Activated CD8-positive, alpha-beta memory T cell treated with anti-CD3 and anti-CD28 coated beads for 1 hour (primary cell): ENCODE measurements at places on chromosomes 2 and 18.

- DNase-seq, result no peak
Observed at GRCh38 chr2:16537347-16537746, 128.3 kb downstream of the CYRIA start.

- no peak for DNase-seq
Observed at GRCh38 chr2:10547663-10548376, 99.7 kb upstream of the ODC1 start.

GRCh38 chr18:49160079-49160930 is 209.5 kb upstream of the SMAD7 start:
- DNase-seq, result no peak

- DNase-seq, result no peak
Observed at GRCh38 chr2:120108049-120108448, 95.2 kb downstream of the EPB41L5 start.

DNA sequence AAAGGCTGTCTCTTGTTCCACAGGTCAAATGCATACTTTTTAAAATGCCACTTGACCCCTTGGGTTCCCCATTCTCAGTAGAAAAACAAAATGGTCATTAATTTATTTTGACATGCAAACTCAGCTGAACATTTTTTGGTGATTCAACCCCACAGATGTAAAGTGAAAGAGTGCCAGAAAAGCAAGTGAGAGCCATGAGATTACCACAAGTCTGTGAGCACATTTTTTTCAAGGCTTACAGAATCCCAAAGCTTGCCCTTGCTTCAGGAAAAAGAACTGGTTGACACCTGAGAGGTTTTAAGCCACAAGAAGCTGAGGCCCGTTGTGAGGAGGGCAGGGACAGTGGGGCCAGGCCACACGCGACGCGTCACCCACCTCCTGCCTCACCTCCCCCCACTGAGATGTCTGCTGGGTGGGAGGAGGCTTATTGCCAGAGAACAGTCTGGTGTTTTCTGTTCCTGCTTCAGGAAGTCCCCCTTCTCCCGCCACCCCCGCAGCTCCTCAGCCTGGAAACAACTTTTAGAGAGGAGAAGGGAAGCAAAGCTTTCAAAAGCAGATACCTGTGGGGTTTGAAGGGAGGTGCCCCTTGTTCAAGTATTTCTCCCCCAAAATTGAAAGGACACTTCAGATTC is 70.4 kb upstream of the CYP1B1 start:
- DNase-seq, result no peak

DNA sequence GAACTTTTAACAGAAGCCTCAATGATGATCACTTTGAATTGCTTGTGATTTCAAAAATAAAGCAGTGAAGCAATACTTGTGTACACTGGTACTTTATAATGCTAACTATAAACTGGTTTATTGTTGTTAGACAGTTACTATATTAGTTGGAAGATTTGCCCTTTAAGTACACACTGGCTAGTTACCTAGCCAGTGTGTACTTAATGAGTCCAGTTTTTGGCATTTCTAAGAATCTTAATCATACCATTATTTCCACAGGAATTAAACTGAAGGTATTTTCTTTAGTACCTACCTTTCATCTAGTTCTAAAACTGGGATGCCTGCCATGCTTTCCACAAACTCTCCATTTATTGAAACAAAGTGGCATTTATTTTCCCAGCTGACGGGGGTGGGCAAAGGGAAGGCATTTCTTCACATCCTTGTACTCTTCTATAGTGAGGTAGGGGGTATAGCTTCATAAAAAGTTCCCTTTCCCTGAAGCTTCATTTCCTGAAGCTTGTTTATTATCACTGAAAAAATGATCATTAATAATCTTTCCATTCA is 49.9 kb downstream of the UGP2 start:
- DNase-seq, result no peak

GRCh38 chr2:17148407-17149145 is 369.7 kb downstream of the RAD51AP2 start:
- DNase-seq, result no peak

DNA sequence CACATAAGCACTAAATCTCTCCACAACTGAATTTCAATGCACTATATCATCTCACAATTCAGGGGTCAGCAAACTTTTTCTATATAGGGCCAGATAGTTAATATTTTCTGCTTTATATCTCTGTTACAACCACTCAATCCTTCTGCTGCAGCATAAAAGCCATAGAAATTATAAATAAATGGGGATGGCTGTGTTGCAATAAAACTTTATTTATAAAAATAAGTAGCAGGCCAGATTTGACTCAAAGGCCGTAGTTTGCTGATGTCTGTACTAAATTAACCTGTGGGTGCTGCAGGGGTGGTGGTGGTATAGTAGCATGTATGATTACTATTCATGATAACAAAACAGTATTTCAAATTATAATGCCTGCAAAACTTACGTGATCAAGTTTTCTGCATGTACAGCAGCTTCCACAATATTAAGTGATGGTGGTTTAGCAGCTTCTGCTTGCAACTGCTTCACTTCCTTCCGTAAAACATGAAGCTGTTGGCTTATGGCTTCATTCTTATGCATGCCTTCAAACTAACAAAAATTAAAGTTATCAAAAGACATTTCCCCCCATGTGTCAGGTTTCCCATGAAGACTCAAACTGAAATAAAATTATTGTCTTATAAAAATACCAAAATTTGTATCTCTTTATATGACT is 64.1 kb downstream of the SIGLEC15 start:
- DNase-seq, result no peak

DNA sequence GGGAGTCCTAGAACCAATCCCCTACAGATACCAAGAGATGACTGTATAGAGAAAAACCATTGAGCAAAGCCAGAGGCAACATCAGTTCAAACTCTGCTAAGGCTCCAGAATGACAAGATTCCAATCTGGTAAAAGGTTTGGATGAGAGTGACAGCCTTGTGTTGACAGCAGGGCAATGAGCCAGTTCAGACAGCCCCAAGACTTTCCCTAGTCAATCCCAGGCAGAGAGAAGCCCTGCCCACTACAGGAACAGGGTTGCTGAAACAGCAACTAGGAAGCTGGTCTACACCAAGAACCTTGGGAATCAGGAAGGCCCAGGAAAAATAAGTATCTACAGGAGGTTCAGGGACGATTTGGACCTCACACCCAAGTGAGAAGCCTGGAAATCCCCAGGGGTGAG is 3.3 kb downstream of the PSTPIP2 start:
- DNase-seq, result no peak

DNA sequence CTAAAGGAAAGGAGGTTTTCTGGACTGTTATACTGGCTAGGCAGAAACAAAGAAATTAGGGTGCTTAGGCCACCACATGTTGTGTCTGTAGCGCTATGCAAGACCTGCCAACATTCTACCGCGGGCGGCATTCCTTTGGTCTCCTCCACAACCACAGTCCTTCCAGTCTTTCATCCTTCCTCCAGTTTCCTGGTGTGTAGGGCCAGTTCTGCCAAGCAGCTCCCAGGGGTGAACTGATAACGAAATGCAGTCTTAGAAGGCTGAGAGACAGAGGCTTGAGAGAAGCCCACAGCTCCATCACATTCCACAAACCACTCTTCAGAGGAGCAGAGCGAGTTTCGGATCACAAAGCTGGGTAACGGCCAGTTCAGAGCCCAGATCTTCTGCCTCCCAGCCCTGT is 19.5 kb upstream of the CXXC1 start:
- no peak for DNase-seq

- no peak for DNase-seq
Observed at GRCh38 chr2:167733747-167734146, 513.6 kb downstream of the STK39 start.

GRCh38 chr2:196286821-196287220 is 115.4 kb upstream of the STK17B start:
- DNase-seq, result no peak

DNA sequence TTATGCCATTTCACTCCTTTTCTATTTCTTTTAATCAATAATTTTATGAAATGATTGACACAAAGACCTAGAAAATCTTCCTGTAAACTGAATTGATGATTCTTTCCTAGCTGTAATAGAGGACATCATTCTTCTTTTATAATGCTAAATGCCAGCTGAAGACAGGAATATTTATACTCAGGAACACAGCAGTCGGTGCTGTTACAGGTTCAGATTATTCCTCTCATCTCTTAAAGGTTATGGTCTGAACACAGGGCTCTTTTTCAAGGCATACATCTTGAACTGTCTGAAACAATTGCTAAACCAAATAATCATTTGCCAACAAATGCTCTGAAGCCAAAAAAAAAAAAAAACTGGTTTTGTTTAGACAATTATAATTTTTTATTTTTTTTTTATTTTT is 305.0 kb upstream of the MMADHC start:
- no peak for DNase-seq

- no peak for DNase-seq
Observed at GRCh38 chr18:72336786-72337185, 207.4 kb downstream of the CBLN2 start.

DNA sequence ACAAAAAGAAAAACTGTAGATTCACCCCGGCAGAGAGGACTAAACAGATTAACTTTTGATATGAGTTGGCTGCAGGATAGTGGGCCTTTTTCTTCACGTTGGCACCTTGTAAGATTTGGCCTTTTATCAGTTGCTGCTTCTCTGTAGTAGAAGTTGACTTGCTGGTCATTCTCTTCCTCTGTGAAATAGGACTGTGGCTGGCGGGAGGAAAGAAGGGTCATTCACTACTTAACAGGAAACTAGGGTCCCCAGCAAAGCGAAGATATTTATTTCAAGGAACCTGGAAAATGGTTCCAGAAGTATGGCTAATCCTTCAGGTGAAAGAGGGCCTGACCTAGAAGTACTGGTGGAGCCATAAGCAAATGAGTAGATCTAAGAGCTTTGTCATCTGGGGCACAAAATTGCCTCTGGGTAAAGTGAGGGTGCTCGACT is 383 bp upstream of the ATP5MC3 start:
- DNase-seq, result no peak

GRCh38 chr2:15765686-15766302 is 174.1 kb downstream of the DDX1 start:
- DNase-seq, result no peak

- no peak for DNase-seq
Observed at GRCh38 chr2:175207741-175208438, 26.4 kb upstream of the ATP5MC3 start.

GRCh38 chr18:63834471-63835113 is 52.9 kb upstream of the SERPINB2 start:
- DNase-seq, result no peak

- DNase-seq, result no peak
Observed at GRCh38 chr2:36403675-36404230, 48.2 kb downstream of the CRIM1 start.

- no peak for DNase-seq
Observed at GRCh38 chr2:133424876-133425275, 143.4 kb downstream of the NCKAP5 start.

DNA sequence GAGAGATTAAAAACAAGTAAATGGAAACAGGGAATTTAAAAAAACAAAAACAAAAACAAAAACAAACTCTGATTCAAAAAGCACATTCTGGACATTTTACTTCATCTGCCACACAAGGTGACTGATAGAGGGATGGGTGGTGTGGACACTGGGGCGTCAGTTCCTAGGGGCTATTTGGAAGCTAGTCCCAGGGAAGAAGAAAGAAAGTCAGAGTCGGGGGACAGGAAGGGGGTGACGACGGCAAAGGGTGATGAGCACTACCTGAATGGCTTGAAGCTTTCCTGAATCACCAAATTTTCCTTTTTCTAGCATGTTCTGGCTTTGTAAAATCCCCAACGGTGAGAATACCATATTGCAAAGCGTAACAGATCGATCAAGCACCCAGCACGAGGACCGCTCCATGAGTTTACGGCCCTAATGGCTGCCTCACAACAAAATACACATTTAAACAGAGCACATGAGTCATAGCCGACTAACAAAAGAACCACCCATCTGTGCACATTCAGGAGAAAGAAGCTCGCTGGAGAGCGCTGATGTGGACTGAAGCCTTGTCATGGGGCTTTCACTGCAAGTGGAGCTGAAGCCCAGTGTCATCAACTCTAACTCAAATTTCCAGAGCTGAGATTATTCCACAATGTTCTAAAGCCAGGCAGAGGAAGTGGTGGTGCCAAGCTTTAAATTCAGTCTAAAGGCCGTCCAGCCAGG is 178.9 kb downstream of the LNPK start:
- DNase-seq, result no peak

DNA sequence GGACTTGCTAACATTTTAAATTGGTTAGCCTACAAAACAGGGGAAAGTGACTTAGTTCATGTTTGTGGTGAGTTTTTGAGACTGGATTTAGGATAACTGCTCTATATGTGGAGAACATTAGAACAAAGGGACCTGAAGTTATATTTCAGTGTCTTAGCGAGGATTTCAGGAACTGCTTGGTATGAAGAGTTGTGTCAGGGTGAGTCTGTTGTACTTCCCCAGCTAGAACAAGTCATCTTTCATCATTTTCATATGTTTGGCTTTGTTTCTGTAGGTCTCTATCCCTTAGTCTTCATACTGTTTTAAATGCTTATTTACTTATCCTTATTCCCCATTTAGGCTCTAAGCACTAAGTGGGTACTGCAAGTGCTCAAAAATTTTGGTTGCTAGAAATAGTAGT is 41.9 kb downstream of the KCMF1 start:
- DNase-seq, result no peak

- no peak for DNase-seq
Observed at GRCh38 chr18:9734189-9734588, 26.1 kb downstream of the RAB31 start.

DNA sequence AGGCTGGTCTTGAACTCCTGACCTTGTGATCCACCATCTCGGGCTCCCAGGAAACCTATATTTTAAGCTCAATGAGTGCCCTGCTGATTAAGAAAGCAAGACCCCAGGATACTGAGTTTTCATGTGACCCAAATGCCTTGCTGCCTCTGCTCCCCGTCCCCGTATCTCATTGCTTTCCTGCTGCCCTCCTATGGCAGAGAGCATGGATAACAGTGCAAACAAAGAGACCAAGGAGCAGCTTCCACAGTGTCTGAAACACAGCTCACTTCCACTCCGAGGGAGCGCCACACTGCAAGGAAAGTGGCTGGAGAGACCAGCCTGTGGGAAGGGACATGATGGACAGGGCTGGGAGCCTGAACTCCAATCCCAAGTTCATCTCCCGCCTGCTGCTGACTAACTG is 246.8 kb downstream of the TMEM182 start:
- DNase-seq, result no peak

DNA sequence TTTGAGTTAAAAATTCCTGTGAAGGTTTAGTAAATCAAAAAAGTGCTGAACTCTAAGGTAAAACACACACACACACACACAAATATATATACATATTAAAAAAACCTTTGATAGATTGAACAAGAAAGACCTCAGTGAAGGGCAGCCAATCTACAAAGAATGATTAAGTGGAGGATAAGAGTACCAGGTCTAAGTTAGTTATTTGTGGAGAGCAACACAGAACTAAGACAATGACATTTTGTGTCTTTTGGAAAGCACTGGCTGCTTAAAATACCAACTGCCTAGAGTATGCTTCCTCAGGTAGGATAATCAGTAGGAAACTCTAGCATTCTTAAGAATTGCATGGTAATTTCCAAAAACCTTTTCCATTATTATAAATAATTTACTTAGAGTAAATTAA is 481.4 kb upstream of the SYT4 start:
- DNase-seq, result no peak

GRCh38 chr18:70420146-70420898 is 131.5 kb downstream of the SOCS6 start:
- DNase-seq, result no peak

- DNase-seq, result no peak
Observed at GRCh38 chr2:156630579-156631337, 194.6 kb downstream of the GPD2 start.

GRCh38 chr2:52668724-52669123 is 1098.9 kb upstream of the CHAC2 start:
- DNase-seq, result no peak

- no peak for DNase-seq
Observed at GRCh38 chr2:167749660-167750059, 497.7 kb downstream of the STK39 start.

GRCh38 chr2:54839461-54840255 is 116.2 kb downstream of the EML6 start:
- DNase-seq, result no peak

GRCh38 chr18:77197073-77197472 is 52.6 kb upstream of the GALR1 start:
- no peak for DNase-seq
